SW480 (cell line): ENCODE measurements at places on chromosomes 6 and 20.

DNA sequence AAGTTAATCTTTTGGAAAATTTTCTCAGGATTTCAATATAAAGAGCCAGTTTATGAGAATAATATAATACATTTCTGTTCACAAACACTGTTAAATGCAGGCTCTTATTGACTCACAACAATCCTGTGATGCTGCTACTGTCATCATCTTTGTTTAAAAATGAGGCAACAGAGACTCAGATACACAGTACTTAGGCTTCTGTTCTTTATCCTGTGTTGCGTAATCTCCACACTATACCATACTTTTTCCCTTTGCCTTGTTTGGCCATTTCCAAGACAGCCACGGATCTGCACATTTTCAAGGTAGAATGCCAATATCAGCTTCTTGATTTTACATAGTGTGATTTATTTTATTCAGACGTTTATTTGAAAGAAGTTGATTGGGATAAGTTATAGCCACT is 699.0 kb upstream of the CITED2 start:
- DNase-seq: no peak

DNA sequence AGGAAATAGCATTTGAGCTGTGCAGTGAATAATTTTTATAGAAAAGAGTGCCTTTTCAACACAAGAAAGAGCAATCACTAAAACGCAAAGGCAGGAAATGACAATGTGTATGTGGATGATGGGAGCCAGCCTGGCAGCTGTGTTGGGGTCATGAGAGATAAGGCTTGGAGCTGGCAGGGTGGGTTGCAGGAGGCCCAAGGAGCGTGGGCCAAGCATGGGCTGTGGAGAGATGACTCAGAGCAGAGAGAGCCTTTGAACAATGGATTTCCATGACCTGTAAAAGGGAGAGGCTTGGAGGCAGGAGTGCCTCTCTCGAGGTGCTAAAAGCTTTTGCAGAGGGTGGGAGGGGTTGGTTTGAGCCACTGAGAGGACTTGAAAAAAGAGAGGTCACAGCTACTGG is 6.6 kb upstream of the TBC1D7 start:
- DNase-seq: peak; percentile 30

DNA sequence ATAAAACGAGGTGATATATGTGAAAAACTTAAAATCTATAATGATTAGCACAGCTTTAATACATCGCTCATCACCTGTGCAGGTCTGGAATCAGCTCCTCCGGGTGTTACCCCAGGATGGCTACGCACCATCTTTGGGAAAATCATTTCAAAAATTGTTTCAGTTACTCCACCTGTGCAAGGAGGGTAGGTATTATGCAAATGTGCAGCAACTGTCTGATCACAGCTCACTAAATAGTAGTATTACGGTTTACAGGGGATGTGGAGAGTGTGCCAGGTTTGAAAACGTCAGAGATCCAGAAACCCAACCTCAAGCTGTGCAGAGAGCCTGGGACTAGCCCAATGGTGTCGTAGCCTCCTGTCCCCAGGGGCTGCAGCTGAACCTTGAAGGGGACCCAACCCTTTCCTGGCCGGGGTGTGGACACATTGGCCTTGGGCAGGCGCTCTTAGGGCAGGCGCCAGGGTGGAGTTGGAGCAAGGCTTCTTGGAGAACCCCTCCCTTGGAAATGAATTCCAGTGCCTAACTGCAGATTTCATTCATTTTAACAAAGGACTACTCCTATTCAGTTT is 24.2 kb upstream of the SGK1 start:
- no peak for DNase-seq

DNA sequence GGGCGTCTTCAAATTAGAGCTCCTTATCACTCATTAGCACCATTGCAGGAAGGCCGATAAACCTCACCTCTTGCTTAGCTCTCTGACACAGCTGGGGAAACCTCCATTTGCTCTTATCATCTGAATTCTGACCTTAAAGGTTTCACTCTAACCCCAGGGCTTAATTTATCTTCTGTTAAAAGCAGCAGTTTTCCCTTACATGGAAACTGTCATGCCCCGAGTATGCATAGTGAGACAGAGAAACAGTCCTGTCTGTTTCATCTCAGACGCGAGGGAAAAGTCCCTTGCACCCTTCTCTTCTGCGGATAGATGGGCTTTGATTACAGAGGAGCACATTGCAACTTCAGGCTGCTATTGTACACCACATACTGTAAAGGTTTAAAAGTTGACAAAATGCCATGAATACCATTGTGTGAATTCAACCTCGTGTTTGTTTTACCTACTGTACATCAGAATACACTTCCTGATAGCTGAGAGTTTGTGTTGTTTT is 191.5 kb upstream of the BMP2 start:
- DNase-seq: no peak
